ENCODE measurements at places on chromosomes 3 and 15. TPM values are rescaled to one million over a fixed set of nuclear protein-coding genes. Genes with fewer than 3 reads are reported as not detected.

- no peak for DNase-seq
Observed at GRCh38 chr3:76039431-76039830, 254.1 kb upstream of the ZNF717 start.

GRCh38 chr3:52792961-52793695, 1.5 kb upstream of the ITIH3 start:
- DNase-seq = no peak

- no peak for DNase-seq
Observed at GRCh38 chr3:61565569-61565968, 4.2 kb downstream of the PTPRG start.

GRCh38 chr15:31870328-31871165, 159.8 kb upstream of the CHRNA7 start:
- peak; percentile 79 for DNase-seq

DNA sequence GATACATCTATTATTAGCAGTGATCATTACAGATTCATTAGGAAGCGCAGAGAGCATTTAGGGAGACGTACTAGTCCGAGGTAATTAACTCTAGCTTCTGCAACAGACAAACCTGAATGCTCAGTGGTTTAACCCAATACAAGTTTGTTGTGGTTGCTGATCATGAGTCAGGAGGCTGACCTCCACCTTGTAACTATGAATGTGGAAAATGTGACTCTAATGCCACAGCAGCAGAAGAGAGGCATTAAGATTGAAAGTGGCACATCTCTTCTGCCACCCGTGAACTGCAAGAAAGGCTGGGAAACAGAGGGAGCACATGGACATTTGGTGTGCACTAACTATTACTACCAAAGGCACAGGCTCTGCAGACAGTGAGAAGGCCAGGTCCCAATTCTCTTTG, 71.2 kb upstream of the C3orf80 start:
- no peak for DNase-seq

DNA sequence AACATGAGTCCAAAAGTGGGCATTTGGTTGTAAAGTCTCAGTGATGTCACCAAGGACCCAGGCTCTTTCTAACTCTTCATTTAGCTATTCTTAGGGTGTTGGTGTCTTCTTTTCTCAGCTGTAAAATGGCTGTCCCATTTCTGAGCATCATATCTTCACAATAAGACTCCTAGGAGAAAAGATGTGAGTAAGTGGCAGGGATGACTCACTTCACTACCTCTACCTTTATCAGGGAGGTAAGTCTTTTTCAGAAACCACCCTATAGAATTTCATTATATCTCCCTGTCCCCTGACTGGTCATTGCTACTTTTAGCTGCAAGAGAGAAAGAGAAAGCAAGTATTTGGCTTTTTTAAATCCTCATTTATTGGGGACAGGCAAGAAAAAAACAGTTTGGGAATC, 300.2 kb upstream of the RBMS3 start:
- no peak for DNase-seq

- DNase-seq = no peak
Observed at GRCh38 chr3:186261638-186262037, 100.4 kb downstream of the DGKG start.

GRCh38 chr15:92040350-92040749, 186.8 kb downstream of the SLCO3A1 start:
- DNase-seq = no peak

- DNase-seq = no peak
Observed at GRCh38 chr3:151120409-151120808, 34.9 kb downstream of the MED12L start.

BFSP2 gene
- 6.6 TPM for total RNA-seq

SYNPR gene
- total RNA-seq = not detected
